Astrocyte of the cerebellum (primary cell): ENCODE measurements at places on chromosomes 11 and 22.

DNA sequence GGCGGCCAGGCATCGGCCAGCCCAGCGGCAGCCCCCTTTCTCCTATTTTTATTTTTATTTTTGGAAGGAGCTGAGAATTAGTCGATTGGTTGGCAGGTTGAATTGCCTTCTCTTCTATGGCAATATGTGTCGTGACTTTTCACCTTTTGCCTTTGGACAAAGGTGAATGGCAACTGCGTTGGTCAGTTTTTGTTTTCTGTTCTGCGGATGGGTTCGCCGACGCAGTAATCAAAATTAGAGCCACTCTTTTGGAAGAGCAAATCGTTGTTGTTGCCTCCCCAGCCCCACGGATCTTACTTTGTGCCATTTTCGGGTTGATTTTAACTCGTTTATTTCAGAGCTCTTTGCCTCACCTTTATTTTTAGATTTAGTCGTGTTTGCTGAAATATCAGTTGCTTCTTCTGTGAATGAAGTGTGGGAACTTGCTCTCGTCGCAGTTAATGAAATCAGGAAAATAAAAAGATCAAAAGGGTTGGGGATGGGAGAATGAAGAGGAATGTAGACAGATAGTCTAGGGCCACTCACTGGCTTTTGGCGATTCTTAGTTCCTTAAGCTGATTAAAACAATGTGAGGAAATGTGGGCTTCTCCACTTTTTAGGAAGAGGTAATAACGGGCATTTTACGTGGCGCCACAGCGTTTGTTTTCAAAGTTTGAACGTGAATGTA is 1.6 kb downstream of the CECR2 start:
- DNase-seq: no peak

DNA sequence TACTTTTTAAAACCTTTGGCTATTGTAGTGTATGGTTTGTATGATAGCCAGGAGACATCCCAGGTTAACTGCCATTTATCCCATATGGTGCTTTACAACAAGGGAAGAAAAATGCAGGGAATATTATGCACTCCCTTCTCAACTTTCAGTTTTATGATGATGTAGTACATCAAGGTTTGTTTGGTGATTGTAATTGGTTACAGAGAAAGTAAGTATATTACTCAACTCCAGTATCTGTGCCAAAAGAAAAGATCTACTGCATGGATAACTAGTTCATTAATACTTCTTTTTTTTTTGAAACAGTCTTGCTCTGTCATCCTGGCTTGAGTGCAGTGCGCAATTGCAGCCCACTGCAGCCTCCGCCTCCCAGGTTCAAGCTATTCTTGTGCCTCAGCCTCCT is 65.3 kb downstream of the BCL2L13 start:
- no peak for DNase-seq

- no peak for DNase-seq
Measured at GRCh38 chr11:94308024-94308423, 3.6 kb downstream of the IZUMO1R start.

- DNase-seq: peak; percentile 98
Measured at GRCh38 chr11:57667117-57667735, 688 bp upstream of the ZDHHC5 start.

GRCh38 chr22:43925433-43926348 is 2.1 kb downstream of the PNPLA3 start:
- no peak for DNase-seq

GRCh38 chr11:93972790-93973189 is 48.4 kb upstream of the HEPHL1 start:
- no peak for DNase-seq

GRCh38 chr11:74318241-74318932 is 6.9 kb upstream of the P4HA3 start:
- peak; percentile 89 for DNase-seq

DNA sequence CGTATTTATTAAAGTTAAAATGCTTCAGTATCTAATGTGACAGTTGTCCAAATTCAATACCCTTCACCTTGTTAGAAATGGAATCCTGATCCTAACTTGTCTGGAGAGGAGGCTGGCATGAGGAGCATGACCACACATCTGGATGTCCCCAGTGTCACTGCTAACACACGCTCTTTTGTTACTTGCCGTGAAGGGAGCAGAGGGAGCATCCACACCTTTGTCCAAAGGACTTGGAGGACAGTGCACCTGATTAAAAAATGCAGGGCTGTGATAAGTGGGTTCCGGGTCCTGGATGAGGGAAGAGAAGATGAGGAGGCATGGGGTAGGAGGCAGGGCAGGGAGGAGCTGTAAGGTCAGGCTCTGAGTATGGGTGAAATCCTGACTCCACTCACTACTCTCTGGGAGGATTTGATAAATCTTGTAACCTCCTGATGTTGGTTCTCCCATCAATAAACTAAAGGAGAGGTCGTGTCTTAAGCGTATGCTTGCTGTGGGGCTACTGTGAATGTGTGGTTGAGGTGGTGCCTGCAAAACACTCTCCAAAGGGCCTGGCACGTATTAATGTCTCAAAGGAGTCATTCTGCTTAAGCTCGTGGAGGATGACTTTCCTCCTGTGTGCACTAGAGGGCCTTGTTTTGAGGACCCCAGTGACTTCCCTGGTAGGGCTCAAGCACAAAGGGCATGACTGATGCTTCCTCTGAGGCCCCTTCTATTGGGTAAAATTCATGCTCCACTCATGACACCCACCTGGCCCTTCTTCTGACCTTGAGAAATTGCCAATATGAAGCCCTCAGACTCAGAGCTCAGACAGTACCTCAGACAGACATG is 16.8 kb upstream of the IGLL5 start:
- no peak for DNase-seq

- no peak for DNase-seq
Measured at GRCh38 chr22:47286590-47286989, 524.1 kb downstream of the TBC1D22A start.

DNA sequence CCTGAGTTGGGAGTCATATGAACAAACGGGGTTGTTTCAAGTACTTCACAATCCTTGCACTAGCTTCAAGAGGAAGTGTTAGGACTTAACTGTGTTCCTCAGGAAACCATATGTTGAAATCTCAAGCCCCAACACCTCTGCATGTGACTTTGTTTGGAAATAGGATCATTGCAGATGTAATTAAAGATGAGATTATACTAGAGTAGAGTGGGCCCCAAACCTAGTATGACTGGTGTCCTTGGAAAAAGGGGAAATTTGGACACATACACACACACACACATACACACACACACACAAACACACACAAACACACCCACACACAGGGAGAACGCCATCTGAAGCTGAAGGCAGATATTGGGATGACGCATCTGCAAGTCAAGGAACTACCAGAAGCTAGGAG is 6.4 kb upstream of the CEP295 start:
- DNase-seq: no peak

DNA sequence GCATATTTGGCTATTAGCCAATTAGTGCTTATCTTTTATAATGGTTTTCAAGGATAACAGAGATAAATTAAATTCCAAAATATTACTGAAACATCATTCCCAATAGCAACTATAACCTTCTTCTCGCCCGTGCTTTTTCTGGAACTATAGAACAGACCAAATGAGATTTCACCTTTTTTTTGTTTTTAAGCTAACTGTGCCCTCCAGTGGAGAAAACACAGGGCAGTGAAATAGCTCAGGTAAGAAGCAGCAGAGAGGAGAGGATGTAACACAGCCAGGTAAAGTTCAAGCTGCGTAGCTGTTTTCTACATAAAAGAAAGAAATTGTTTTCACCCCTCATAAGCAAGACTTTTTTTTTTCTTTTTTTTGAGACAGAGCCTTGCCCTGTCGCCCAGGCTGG is 28.2 kb downstream of the HSD17B12 start:
- DNase-seq: no peak

DNA sequence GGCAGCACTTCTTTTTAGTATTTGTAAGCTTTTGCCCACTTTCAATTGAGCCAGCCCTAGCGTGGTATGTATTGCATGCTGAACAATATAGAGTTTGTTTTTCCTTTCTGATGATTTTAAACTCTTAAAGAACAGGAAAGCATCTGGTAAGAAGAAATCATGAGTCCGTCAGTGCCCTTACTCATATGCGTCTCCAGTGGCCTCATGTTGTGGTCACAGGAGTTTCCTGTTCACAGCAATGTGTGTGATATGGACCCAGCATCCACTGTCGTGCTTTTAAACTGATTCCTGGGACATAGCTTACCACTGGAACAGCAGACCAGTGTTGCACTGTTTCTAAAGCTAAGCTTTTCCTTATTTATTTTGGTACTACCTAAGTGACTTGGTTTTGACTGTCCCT is 40.1 kb downstream of the BID start:
- no peak for DNase-seq

GRCh38 chr22:28953976-28954880 is 70.9 kb downstream of the ZNRF3 start:
- DNase-seq: no peak

- DNase-seq: no peak
Measured at GRCh38 chr11:65418431-65418680, 4.2 kb upstream of the NEAT1 start.

DNA sequence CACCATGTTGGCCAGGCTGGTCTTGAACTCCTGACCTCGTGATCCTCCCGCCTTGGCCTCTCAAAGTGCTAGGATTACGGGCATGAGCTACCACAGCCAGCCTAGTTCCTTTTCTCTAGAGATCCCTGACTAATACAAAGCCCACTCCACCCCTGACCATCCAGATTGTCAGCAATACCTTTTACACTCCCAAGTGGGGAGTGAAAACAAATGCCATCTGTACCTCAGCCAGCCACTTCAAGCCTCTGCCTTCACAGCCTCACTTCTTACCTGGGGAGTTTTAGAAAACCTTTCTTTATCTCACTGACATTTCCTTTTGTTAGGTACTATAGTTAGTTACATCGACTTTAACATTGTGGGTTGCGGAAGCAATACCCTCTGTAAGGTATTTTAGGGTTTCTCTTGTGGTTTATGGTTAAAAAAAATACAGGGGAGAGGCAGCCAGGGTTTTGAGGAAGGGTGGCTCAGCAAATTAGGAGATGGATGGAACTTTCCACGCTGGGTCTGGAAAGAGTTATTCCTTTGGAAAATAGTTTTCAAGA is 8.9 kb downstream of the TOM1 start:
- no peak for DNase-seq

- DNase-seq: peak; percentile 0
Measured at GRCh38 chr11:121291896-121292494, 576 bp upstream of the SC5D start.

- no peak for DNase-seq
Measured at GRCh38 chr11:21897752-21898151, 295.1 kb upstream of the ANO5 start.

DNA sequence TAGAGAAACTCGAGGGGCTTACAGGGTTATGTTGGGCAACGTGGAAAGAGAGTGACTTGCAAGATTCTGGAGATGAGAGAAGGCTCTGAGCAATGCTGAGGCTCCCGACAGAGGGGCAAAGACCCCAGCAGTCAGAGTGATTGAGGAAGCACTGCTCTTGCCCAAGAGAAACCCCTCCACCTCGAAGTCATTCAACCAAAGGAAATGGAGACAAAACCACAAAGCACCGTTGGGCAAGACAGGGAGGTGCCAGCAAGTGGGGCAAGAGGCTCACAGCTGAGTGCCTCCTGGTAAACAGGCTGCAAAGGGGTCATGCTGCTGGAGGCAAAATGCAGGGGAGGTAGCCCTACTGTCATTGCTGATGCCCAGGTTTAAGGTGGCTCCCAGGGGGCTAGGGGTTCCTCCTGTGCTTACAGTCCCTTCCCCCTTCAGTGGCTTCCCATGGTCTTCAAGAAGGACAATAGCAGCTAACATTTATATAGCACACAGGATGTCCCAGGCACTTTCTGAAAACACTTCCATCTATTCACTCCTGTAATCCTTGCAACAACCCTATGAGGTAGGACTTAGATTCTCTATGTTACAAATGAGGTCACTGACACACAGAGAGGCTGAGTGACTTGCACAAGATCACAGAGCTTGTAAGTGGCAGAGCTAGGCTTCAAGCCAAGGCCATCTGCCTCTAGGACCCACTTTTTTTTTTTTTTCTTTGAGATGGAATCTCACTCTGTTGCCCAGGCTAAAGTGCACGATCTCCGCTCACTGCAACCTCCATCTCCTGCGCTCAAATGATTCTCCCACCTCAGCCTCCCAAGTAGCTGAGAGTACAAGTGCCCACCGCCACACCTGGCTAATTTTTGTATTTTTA is 18.1 kb upstream of the MYH9 start:
- no peak for DNase-seq

DNA sequence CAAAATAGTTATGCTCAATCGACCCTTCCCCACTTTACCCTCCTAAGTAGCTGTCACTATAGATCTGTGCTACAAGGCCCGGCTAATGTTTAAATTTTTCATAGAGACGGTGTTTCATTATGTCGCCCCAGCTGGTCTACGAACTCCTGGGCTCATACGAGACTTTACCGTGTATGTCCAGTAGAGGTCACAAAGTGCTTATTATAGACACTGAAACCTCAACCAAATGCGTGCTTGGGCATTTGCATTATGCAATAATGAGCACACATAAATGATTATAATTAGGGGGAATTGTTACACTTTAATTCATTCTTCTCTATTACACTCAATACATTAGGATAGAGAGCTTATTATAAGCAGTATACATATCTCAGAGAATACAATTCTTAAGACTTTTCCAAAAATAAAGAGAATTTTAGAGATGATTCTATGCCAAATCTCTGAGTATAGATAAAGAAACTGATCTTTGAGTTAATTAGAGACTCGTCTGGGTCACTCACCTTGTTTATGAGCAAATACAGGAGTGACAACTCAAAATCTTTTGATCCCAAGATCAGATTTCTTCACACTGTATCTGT is 12.5 kb upstream of the MRPL16 start:
- DNase-seq: no peak

- no peak for DNase-seq
Measured at GRCh38 chr11:1083621-1084551, 9.2 kb downstream of the MUC2 start.

DNA sequence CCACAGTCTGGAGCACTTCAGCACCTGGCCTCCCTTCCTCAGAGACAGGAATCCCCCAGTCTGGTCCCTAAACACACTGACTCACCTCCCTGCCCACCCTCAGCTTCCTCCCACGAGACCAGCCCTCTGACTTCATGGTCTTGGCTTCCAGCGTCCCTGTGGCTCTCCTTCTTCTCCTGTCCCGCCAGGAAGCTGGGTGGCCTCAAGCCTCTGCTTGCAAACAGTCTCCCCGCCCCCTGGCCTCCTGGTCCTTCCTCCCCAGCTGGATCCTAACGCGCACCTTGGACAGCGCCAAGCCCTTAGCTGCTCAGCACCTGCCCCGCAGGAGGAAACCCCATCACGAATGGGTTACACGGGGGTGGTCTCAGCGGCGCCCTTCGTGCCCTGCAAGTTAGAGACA is 4.5 kb downstream of the NCF4 start:
- no peak for DNase-seq

GRCh38 chr11:45638051-45638450 is 27.4 kb downstream of the CHST1 start:
- DNase-seq: no peak

GRCh38 chr11:122123263-122123929 is 7.4 kb upstream of the BLID start:
- no peak for DNase-seq
